Posterior vena cava (tissue), 2 donors: ENCODE measurements at places on chromosomes 5 and 9. TPM values are rescaled to one million over a fixed set of nuclear protein-coding genes. Genes with fewer than 3 reads are reported as not detected.

GRCh38 chr9:98958271-98958984 lies 14.7 kb downstream of the COL15A1 start:
- DNase-seq: no peak

DNA sequence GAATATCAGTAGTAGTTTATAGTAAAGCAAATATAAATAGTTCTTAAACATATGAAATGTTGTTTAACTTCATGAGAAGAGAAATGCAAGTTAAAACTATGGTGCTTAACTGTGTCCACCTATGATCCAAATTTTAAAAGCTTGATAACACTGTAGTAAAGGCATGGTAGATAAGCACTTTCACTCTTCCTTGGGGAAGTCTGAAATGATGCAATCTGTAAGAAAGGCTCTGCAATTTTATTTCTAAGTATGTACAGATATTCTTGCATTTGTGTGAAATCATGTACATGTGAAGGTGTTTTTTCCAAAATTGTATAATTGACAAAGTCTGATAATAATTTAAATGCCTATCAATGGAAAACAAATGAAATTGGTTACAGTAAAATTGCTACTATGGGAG lies 66.9 kb downstream of the SYK start:
- no peak for DNase-seq

- no peak for DNase-seq
Observed at GRCh38 chr5:12277504-12278192, 373.4 kb upstream of the CTNND2 start.

DNA sequence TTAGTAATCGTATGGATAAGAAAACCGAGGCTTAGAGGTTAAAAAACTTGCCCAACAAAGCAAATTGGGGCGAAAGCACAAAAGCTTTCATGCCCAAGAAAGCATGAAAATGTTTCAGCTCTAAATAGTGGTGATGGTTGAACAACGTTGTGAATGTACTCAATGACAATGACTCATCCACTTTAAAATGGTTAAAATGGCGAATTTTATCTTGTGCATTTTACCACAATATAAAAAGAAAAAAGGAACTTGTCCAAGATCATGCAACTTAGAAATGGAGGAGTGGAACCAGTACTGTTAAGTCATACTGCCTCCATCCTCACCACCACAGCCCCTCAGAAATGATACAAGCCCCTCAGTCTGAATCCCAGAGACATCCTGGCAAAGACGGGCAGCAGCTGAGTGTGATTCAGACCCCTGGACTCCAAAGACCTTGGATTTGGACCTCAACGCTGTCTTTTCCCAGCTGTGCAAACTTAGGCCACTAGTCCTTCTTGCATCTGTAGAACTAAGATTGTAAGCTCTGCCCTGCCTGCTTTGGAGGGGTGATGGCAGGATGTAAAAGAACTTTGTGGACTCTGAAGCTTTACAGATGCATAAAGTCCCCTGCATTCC lies 158.4 kb downstream of the GABBR2 start:
- DNase-seq: no peak

DNA sequence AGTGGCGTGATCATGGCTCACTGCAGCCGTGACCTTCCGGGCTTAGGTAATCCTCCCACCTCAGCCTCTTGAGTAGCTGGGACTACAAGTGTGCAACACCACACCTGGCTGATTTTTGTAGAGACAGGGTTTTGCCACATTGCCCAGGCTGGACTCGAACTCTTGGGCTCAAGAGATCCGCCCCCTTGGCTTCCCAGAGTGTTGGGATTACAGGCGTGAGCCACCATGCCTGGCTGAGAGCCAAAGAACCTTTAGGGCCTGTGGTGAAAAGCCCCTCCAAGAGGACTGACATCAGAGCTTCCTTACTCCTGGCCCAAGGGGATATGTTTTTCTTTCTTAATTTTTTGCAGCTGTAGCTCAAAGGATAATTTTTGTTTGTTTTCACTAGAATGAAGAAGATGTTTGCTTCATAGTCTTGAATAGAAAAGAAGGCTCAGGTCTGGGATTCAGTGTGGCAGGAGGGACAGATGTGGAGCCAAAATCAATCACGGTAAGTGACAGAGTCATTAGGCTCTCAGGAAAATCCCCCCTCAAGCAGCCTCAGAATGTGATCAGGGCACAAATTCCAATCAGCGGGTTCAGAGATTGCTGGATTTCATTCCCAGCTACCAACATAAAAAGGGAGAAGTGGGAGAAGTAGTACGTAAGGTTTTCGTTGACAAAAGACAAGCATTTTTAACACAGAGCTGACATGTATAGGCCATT lies 77.1 kb downstream of the GOLPH3 start:
- no peak for DNase-seq

DNA sequence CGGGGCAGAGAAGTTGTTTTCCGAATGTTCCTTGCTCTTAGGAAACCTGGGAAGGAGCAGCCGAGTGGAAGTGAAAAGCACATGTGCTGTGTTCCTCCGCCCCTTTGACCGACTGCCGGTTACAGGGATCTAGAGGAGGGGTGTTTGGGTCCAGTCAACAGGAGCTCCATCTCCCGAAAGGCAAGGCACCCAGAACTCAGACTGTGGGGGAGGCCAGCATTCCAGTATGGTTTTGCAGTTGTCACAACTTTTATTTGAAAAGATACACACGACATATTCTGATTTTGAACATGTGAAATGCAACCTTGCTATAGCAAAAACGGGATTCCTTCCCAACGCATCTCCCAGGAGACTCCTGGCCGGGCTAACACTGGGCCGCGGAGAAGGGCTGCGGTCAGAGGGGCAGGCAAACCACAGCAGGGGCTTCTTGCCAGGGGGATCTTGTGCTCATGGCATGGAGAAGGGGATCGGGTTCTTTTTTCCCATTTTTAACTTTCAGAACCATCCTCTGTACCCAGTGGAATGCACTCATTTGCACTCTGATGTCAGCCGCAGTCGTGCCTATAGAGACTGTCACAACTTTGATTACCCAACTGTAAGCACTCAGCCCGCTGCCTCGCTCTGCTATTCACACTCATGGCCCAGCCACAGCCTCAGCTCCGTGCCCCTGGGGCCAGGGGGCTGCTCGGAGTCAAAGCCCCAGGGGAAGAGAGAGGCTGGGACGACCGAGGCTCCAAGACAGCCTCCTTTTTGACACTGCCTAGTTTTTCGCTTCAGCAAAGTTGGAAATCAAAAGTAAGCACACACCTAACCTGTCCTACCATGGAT lies 3.9 kb downstream of the QRFP start:
- no peak for DNase-seq

- DNase-seq: no peak
Observed at GRCh38 chr9:86827893-86828292, 119.4 kb downstream of the GAS1 start.

DNA sequence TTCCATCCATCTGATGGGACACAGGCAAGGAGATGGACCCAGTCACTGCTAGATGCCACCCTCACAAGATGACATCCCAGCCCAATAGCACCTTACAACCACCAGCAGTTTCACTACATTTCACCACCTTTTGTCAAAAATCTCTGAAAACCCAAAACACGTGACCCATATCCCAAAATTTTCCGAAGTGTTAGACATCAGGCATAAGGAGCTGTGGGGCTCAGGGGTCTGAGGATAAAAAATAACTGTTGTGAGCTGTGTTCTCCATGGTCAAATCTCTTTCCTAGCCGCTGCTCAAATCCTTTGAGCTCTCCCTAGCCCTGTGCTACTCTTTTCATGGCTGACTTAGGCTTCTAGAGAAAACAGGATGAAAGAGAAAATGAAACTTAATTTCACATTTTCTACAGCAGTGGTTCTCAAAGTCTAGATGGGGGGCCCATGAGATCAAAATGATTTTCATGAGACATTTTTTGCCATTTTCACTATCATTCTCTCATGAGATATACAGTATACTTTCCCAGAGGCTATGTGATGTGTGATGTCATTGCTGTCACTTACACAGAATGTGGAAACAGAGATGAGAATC lies 40.7 kb downstream of the TIMD4 start:
- DNase-seq: no peak

GRCh38 chr9:134029248-134030226 lies 4.3 kb downstream of the BRD3OS start:
- DNase-seq: peak; percentile 71

- no peak for DNase-seq
Observed at GRCh38 chr5:57693488-57694305, 211.1 kb upstream of the ACTBL2 start.

DNA sequence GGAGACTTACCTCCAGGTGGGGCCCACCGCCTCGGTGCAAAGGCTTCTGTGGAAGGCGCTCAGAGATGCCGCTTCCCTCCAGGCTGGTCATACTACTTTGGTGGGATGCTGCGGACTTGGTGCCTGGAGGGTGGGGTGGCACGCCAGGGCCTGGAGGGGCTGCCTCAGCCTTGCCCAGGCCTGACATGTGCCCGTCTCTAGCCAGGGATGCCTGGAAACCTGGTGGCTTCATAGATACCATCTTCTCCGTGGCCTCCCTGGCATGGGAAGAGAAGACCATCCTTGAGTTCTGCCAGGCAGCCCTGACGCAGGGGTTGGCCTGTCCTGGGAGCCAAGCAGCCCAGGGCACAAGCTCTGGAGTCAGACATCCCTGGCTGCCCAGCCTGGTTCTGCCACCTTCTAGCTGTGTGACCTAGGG lies 28.3 kb downstream of the ORM2 start:
- peak; percentile 50 for DNase-seq

DNA sequence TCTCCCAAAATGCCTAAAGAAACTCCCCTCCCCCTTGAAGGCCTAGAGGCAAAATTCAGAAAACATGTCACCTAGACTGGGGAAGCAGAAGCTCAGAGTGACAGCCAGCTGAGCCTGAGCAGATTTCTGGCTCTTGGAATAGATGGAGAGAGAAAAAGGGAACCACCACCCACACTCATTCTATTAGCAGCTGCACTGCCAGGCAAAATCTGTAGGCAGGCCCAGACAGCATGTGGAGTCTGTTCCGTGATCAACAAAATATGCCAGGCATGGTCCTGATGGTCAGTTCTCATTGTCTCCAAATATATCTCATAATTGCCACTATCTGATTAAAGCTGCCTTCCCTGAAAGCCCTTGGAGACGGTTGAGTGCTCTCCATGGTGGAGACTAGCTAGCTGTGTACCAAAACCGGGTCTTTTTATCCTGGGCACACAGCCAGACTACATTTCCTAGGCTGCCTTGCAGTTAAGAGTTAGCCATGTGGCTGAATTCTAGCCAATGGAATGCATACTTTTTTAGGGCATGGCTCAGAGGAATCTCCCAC lies 131.7 kb upstream of the GPR151 start:
- no peak for DNase-seq

DNA sequence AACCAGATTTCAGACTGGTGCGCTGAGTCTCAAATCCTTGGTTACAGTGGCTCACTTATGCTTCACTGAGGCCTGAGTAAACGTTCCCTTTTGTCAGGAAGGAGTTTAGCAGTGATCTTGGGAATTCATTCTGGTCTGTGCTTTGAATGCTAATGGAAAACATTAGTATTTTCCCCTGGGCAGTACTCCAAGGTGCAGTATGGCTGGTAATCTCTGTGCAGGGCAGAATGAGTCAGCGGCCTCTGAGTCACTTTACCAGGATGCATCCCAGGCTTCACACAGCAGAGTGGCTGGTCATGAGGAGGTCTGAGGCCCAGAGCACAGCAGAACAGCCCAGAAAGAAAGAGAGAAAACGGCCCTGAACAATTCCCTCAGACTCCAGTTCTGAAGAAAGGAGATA lies 54.0 kb downstream of the PCA3 start:
- peak; percentile 91 for DNase-seq

DNA sequence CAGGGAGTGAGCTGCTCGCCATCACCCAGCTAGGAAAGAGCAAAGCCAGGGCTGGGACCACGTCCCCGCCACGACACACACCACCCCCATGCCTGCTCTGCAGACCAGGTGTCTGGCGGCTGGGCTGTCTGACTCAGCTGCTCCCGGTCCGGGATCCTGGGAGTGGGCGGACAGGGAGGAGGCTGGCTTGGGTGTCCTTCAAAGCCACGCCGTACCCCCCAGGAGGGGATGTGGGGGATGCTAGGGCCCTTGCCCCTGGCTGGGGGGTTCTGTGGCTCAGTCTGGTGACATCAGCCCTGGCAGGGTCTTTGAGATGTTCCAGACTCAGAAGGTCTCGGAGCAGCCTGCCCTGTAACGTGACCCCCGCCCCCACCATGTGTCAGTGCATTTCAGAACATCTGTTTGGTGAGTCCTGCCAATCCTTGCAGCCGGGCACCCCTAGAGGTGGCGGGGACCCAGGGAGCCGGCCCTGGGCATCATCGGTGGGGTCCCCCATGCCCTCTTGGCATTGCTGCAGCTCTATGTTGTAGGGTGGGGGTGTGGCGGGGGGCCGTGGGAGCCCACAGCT lies 62.3 kb downstream of the HMCN2 start:
- DNase-seq: peak; percentile 92

ROR2 gene
- 24.7 TPM for total RNA-seq

POLR3G gene
- total RNA-seq: 1.2 TPM

TLN1 gene
- 836 TPM for total RNA-seq

FAM193B gene
- total RNA-seq: 33.6 TPM

MFAP3 gene
- total RNA-seq: 26.6 TPM

PCDHGC5 gene
- 2.6 TPM for total RNA-seq
